ENCODE measurements at places on chromosomes 1 and 21.

GRCh38 chr1:109689844-109690405, 2.3 kb downstream of the GSTM1 start:
- no peak for DNase-seq

DNA sequence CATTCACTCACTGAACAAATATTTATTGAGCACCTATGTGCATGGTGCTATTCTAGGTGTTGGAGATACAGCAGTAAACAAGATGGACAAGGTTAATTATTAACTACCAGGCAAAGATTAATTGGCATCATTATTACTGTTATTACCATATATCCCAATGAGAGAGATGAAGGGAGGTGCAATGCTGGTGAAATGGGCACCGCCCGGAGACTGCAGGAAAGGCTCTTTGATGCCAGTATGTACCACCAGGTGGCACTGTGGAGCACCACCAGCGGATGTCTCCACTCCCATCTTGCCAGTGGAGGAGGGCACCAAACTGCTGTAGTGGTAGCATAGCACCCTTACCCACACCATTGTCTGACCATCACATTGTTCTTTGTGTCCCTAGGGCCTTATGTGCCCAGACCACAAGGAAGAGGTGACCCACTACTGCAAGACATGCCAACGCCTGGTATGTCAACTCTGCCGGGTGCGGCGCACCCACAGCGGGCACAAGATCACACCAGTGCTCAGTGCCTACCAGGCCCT, 3.0 kb downstream of the TRIM46 start:
- DNase-seq: peak; percentile 70

DNA sequence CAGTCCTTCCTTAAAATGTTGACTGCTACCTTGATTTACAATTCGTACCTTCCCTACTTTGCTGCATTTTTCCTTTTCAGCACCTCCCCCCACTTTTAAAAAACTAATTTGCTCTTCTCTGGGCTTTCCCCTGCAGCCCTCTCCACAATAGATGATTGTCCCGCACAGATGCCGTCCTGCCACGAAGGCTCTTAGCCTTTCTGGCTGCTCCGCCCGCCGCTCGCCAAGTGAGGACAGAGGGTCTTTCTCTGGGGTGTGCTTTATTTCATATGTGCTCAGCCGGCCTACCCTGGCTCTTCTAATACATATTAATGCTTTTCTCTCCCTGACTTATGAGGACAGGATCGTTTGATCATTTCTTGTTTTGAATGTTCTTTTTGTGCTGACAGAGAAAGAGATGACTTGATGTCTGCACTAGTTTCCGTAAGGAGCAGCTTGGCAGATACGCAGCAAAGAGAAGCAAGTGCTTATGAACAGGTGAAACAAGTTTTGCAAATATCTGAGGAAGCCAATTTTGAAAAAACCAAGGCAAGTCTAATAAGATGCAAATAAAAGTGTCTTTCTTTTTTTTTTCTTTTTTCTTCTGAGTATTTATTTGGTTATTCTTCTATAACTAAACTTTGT, 60.6 kb downstream of the SDCCAG8 start:
- DNase-seq: no peak

GRCh38 chr21:43196826-43197225, 28.0 kb downstream of the CRYAA start:
- DNase-seq: no peak

GRCh38 chr1:103362348-103363007, 163.0 kb upstream of the RNPC3 start:
- no peak for DNase-seq

DNA sequence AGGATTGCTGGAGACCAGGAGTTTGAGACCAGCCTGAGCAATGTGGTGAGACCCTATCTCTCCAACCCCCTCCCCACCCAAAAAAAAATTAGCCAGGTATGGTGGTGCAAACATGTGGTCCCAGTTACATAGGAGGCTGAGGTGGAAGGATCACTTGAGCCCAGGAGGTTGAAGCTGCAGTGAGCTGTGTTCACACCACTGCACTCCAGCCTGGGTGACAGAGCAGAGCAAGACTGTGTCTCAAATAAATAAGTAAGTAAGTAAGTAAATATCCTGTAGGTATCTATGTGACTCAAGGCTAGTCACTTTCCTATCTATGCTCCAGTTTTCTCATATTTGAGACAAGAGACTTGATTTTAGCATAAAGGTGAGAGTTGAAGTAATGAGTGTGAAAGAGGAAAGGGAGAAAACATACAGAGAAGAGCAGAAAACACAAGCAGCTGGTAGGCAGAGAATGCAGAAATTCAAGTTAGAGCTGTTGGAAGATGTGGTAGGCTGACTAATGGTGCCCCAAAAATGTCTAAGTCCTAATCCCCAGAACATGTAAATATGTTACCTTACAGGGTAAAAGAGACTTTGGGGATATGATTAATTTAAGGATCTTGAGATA, 7.5 kb downstream of the PPP1R12B start:
- no peak for DNase-seq

DNA sequence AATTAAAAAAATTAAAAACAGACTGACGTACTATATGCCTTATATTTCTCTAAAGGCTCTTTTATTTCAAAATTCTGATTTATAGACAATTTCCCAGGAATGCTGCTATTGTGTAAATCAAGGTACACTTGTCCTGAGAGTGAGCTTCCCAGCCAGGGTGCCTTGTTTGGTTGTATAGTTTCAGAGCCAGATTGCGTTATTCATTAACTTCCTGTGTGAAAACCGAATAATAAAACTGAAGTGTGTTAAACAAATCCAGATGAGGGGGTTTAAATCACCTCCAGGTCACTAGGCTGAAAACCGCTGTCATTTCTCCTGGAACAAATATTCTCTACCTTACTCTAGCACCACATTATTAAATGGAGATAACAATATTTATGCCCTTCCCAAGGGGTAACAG, 68.7 kb downstream of the LMX1A start:
- no peak for DNase-seq

DNA sequence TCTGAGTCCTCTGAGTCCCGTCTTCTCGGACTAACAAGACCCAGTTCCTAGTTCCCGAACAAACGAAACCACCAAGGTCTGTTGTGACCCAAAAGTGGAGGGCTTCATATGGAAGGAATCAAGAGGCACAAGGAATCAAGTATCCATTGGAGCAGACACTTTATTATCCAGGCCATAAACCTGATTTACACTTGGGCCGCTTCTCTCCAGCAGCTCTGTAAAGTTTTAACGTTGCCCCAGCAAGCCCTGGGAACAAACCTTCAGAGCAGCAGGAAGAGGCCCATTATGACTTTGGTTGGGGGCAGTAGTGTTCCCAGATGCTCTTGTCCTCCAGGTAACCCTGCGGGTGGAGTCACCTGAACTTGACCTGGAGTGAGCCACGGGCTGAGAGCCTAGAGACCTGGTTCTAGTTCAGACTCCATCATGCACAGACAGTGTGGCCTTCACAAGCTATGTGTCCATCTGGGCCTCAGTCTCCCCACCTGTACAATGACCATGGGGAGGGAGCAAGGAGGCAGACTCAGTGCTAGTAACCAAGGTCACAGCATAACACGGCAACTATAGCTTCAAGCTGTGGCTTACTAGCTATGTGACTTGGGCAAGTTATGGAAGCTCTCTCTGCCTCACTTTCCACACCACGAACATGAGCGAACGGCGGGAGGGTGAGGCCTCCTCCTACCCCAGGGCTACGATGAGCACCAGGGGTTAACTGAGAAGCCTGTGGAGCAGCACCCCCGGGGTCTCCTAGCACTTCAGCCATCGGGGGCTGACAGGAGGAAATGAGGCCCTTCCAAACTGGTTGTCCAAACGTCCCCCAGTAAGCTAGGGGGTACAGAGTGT, 95.7 kb downstream of the GLIS1 start:
- no peak for DNase-seq

DNA sequence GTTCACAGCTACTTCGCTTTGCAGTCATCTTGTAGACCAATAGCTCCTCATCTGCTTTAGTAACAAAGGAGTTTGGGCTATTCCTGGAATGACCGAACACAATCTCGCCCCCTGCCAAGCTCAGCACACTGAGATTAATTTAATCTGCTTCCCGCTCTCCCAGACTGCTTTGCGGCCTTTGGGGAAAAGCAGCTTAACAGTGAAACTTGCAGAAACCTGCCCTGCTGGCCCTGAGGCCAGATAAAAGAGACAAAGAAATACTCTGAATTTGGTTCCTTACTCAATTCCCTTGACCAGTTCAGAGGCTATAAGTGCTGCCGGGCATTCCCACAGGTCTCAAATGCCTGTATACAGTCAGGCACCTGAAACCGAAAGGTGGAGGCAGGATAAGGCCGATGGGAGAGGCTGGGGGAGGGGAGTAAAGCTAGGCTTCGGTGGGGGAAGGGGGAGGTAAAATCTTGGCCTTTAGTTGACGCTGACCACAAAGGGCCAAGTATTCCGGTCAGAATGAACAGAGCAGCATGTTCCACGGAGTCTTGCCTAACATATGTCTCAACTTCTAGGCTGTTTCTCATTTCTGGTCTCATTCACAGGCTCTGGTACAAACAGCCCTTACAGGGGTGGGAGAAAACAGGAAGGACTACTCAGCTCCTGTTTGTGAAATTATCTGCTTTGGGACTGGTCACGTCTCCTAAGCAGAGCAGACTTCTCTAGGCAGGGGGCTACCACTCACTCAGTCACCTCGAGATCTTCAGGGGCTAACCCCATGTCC, 17.7 kb upstream of the A3GALT2 start:
- no peak for DNase-seq

DNA sequence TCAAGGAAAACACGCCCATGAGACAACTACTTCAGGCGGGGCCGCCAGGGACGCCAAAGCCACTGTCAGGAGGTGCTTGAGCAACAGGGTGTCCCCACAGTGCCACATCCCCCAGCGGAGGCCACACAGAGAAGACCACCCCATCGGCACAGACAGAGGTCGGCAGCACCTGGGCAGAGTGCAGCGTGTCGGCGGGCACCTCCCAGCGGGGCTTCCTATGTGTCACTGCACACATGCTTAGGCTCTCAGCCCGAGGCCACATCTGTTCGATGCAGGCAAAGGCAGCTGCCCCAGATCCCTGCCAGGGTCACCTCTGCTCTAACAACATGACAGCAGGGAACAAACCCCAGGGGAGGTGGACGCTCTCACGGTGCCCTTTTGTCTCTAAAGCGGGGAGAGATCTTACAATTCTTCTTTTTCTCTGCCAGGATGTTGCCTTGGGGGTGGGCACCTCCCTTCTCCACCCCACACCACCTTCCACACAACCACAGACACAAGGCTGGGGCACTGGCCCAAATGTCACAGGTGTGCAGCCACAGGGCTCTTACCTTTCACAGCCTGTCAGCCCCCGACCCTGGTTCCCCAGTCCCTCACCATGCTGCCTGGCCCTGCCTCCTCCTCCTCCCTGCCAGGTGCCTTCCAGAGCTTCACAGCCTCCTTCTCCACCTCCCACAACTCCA, 4.2 kb downstream of the KRTAP10-8 start:
- no peak for DNase-seq

DNA sequence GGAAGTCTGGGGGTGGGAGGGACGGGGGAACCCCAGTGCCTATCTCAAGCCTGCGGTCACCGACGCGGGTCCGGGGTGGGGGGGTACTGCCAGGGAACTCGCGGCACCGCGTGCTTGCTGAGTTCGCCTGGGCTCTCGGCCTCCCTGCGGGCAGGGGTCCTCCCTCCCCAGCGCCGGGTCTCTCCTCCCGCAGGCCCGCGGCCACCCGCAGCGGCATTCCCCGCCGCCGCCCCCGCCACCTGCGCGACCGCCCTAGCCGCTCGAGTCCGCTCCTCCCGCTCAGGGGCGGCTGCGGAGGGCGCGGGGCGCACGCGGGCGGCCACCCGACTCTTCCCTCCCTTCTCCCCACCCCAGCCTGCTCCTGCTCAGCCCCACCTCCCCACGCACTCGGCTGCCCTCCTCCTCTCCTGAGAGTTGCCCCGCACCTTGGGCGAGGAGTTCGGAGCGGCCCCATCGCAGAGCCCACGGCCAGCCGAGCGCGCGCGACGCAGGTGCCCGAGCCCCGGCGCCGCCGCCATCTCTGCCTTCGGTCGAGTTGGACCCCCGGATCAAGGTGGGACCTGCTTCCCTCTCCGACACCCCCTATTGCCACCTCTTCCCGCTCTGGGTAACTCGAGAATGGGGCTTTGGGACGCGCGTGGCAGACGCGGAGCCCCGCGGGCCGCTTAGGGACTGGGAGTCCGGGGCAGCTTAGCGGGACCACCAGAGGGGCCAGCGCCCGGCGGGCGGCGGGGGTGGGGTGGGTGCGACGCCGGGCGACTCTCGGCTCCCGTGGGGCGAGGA, 105.0 kb downstream of the LEPR start:
- no peak for DNase-seq

- DNase-seq: no peak
These were observed 41.0 kb upstream of the JUN start for GRCh38 chr1:58824753-58825389.

GRCh38 chr1:68975212-68975933, 478.5 kb upstream of the DEPDC1 start:
- no peak for DNase-seq

DNA sequence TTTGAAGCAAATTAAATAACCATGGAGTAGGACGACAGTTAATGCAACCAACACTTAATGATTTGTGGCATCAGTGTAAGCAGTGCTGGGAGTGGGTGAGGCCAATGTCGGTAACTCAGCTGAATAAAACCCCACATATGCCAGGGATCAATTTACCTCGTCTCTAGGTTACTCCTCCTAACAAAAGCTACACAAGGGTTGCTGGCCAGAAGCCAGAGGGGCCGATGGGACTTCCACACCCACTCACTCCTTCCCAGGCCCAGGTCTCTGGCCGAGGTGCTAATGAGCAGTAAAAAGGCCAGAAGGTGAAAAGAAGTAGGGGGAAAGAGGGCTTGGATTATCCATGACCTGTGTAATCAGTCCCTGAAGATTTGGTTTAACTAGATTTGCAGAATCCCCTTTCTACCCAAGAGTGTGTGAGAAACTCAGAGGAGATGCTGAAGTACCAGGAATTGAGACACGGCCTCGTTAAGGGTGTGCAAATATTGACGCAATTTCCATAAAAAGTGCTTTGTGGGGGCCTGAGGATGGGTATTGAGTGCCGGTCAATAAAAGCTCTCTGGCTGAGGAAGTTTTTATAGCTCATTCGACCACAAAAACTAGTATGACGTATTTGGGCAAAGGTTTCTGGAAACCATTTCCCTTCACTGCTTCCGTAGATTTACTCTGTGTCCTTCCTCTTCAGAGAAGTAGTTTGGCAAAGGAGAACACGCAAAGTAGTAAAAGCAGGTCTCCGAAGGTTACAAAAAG, 145.5 kb downstream of the TBX15 start:
- no peak for DNase-seq

GRCh38 chr1:231407547-231408396, 14.3 kb downstream of the EGLN1 start:
- no peak for DNase-seq

DNA sequence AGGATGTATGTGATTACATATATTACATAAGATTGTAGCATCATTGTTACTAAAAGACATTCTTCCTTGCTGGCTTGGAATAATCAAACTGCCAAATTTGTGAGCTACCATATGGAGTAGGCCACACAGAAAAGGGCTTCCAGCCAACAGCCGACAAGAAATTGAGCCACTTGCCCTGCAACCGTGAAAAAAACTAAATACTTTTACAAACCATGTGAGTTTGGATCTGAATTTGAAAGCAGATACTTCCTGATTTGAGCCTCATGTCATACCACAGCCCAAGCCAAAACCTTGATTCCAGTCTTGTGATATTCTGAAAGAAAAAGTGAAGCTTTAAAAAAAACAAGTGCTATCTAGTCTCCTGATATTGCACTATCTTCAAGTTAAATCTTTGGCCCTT, 55.6 kb upstream of the PRMT6 start:
- no peak for DNase-seq

Measured in activated T-helper 1 cell treated with Interleukin-2 at 50 U/mL for 16 hours (primary cell).